ENCODE measurements at places on chromosomes 2 and 18.

DNA sequence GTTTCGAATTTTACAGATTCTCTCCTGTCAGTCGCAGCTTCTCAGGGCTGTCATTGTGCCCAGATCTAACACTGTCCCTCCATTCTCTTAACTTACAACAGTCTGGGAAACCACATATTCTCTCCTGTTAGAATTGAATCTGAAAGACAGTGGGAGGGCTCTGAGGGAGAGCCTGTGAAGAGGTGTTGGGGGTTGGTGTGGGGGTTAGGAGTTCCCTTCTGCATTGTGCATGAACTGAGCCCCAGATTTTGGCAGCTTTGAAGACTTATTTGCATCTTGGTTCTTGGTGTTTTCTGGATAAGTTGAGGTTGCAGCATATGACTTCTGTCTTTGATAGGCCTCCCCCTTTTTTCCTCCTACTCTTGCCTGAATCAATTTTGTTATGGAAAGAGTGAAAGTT, 64.1 kb downstream of the TANC1 start:
- no peak for DNase-seq

GRCh38 chr2:16644221-16644925, 21.3 kb downstream of the CYRIA start:
- DNase-seq: no peak

DNA sequence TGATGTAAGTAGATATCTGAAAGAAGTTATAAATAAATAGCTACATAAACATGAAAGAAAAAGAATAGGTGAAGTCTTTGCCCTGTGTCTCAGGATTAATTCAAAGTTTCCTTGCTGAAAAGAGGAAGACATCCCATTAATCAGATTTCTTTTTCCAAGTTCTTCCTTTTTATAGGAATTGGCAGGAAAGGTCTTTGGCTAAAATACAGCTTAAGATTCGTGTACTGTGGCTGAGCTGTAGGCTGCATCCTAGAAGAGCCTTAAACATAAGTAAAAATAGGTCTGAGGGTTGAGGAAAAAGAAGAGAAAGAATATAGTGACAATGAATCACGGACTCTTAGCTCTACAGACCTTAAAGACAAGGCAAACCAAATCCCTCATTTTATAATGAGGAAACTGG, 579.9 kb downstream of the NRXN1 start:
- DNase-seq: no peak

DNA sequence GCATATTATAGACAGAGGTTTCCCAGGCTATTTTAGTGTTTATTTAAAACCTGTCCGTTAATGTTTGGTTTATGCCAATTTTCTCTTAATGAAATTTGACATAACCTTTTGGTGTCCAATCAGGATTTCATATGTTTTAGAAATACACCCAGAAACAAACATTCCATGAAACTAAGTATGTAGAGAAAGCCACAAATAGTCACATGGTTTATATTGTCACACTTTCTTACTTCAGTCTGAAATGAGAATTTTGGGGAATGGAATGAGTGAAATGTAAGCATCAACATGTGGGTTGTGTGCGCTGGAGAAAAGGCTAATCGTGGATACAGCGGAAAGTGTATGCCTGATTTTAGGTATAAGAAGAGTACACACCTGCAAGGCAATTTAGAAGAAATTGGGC, 277.0 kb upstream of the RAB12 start:
- no peak for DNase-seq

DNA sequence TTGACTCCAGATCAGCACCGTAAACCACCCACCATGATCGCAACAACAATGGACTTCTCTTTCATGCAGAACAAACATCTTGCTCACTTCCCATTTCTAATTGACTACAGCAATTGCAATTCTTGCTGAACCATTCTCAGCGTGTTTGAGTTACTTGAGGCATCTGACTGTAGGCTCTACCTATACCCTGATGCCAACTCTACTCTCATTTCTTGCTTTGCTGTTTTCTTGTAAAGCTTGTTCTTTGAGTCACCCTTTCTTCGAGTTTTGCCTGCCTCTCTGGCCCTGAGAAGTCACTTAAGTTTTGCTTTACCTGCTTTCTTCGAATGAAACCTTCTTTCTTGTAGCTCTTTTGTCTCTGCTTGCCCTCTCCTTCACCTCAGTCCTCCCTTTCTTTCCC, 160.5 kb upstream of the RND3 start:
- DNase-seq: no peak

DNA sequence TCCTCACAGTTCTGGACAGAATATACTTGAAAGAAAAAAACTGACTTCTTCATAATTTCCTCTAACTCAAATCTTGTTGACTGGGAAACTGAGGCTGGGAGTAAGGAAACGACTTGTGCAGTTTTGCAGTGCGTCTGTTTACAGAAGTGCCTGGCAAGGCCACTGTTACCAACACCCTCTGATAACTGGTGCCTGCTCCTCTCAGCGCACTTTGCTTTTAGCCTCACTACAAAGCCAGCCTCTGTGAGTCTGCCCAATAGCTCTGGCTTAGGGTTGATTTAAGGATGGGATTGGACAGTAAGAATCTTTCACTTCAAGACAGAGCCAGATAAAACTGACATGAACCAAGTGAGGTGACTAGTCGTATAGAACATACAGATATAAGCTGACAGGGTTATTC, 410.8 kb downstream of the PTPRM start:
- no peak for DNase-seq

DNA sequence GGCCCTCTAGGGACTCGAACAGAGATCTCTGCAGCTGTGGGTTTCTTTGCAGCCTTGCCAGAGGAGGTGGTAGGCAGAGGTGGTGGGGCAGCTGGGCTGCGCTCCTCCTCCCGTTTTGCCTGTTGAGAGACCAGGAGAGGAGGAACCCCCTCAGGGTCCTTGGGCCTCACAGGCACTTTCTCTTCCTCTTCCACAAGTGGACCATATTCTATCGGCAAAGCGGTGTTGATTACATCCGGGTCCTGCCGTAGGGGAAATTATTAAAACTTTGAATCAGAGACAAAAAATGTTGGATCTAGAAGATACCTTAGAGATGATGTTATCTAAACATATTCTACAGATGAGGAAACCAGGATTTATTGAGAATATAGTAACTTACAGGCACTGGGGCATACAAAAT, 78.5 kb downstream of the CLIP4 start:
- no peak for DNase-seq

DNA sequence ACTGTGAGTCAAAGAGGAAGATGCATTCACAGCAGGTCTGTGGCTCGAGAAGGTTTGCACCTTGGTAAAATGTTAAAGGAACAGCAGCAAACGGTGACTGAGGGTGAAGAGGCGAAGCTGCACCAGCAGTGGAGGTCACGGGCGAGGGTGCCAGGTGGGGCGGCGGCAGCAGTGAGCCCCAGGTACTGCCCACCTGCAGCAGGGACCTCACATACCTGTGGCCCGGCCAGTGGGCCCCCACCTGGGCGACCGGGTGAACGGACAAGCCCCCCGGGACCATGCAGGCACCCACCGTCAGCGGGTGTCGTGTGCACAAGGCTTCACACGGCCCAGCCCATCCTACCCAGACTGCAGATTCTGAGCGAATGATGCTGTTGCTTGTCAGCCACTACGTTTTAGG, 23.6 kb upstream of the KCNG2 start:
- no peak for DNase-seq

Data from cerebellar nuclear complex (tissue), 1 donor.